ENCODE measurements at places on chromosomes 4 and X.
A peak's percentile ranks its signal among the peaks of the same experiment; 100 is the strongest.

DNA sequence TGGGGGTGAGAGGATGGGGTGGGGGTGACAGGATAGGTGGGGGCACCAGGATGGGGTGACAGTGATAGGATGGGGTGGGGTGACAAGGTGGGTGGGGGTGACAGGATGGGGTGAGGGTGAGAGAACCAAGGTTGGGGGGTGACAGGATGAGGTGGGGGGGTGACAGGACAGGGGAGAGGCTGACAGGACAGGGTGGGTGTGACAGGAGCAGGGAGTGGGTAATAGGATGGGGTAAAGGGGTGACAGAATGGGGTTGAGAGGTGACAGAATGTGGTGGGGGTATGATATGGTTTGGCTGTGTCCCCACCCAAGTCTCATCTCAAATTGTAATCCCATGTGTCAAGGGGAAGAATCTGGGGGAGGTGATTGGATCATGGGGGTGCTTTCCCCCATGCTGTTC lies 26.0 kb downstream of the RNF212 start:
- no peak for DNase-seq

GRCh38 chr4:84913176-84913575 lies 53.3 kb downstream of the WDFY3 start:
- DNase-seq, result no peak

GRCh38 chr4:158856852-158857251 lies 88.0 kb downstream of the FNIP2 start:
- peak; percentile 23 for DNase-seq

GRCh38 chr4:149293046-149293649 lies 522.5 kb downstream of the IQCM start:
- DNase-seq, result no peak

DNA sequence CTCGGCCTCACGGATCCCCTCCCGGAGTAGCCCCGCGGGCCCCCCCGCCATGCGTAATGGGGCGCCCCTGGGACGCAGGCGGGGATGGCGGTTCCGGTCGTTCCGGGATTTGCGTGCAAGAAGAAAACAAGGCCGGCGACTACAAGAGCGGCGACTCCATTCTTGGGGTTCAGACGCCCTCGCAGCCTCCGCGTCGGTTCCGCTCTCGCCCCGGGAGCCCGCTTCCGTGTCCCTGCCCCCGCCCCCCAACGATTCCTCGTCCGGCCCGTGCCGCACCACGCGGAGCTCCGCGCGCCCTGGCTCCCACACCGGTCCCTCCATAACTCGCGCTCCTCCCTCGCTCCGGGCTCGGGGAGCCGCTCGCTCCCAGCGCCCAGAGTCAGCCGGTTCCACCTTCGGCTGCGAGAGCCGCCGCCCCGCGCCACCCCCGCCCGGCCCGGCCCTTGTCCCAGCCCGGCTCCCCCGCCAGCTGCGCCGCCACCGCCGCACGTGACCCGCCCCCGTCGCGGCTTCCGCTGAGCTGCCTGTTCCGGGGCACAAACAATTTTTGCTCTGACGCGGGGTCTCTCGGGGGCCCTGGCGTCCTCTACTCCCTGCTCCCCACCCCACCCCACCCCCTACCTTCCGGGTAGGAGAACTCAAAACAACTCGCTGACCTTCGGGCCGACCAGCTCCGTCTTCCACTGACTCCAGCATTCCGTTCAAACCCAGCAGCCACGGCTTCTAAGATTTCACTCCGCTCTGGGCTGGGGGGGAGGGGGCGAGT lies 78.8 kb upstream of the BCOR start:
- no peak for DNase-seq

DNA sequence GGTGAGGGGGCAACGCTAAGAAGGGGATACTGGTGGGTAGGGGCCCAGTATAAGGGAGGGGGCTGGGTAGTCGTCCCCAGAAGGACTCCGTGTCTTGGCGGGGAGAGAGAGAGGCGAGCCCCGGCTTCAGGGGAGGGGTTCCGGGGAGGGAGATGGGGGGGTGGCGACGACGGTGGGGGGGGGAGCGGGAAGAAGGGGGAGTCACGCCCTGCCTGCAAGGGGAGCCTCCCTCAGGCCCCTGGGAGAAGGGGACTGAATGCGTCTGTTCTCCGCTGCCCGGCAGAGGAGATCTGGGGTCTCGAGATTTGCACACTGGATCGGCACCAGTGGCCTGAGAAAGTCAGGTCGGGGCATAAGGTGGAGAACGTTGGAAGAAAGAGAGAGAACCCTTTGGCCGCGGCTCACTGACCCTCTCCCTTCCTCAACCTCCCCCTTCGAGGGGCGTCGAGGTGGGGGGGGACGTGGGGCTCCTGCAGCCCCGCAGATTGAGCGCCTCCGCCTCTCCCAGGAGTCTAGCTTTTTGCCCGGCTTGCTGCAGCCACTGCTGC lies 609 bp upstream of the BCORL1 start:
- no peak for DNase-seq

DNA sequence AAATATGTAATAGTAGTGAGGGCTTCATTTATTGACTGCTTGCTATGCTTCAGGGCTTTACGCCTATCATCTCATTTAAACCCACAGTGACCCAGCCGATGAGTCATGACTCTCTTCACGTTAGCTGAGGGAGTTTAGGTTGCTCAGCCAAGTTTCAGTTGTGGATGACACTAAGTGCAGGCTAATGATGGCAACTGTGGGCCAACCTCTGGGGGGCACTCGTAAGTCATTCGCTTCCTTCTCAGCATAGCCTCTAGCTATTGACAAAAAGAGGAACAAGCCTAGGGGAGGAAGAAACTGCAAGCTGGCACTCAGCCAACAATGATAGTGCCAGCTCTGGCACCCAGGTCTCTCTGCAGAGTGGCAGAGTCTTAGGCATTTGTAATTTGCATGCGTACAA lies 325.0 kb downstream of the ARHGAP10 start:
- DNase-seq, result no peak

DNA sequence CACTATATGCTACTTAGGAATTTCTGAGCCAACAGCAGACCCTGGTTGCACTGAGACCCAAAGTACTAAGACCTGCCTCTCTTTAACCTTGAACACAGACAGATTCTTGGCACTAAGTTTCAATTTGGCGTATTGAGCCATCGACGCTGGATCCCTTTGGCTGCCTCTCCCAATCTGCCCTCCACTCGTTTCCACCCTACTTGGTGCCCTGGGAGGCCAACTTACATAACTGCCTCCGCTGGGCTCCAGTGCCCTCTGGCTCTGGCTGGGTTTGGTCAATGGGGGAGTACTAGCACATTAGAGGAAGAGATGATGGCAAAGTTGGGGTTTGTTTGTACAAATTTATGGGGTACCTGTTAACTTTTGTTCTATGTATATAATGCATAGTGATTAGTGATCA lies 63.5 kb downstream of the TMEM156 start:
- DNase-seq, result no peak

- no peak for DNase-seq
Measured at GRCh38 chr4:55071951-55072350, 53.4 kb downstream of the KDR start.

DNA sequence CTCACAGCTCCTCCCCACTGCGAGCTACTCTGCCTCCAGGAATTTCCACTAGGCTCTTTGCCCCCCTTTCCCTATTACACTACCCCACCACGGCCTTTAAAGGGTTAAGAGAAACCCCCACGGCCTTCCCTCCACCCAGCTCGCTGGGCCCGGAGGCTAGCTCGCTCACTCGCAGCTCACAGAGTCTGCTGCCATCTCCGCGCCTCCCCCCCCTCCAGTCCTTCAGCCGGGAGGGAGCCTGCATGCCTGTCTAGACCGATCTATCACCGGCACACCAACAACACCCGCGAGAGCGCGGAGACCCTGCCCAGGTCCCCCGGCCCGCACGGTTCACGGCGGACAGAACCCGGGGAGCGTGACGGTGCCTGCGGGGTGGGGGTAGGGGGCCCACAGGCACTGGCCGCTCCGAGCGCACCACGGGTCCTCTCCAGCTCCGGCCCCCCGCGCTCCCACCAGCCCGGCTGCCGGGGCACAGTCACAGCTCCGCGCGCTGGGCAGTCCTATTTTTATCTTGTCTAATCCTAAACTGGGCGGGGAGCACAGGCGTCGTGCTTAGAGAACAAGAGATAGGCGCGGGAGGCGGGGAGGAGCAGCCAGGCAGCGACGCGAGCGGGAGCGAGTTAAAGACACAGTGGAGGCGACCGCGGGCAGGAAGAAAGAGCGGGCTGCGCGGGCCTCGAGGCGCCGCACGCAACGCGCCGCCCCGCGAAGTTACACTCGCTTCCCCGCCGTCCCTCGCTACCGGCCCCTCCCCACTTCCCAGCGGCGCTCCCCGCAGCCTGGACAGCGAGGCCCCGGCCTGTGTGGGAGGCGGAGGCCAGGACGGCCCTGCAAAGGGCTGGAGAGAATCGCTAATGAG lies 3.5 kb downstream of the BCOR start:
- no peak for DNase-seq

DNA sequence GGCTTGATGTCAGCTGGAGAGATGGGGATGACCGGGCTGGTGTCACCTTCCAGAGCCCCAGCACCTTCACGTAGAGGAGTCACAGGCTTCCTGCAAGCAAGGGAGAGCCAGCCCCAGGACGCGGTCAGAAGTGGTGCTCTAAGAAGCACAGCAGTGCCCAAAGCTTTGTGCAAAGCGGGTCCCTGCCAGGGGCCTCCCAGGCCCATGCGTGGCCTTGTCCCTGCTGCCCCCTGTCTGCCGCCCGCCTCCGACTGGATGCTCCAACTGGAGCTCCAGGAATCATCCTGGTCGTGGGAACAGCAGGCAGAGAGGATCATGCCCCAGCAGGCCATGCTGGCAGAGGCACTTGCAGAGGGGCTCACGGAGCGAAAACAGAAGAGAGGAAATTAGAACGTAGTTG lies 40.1 kb upstream of the LRPAP1 start:
- no peak for DNase-seq

DNA sequence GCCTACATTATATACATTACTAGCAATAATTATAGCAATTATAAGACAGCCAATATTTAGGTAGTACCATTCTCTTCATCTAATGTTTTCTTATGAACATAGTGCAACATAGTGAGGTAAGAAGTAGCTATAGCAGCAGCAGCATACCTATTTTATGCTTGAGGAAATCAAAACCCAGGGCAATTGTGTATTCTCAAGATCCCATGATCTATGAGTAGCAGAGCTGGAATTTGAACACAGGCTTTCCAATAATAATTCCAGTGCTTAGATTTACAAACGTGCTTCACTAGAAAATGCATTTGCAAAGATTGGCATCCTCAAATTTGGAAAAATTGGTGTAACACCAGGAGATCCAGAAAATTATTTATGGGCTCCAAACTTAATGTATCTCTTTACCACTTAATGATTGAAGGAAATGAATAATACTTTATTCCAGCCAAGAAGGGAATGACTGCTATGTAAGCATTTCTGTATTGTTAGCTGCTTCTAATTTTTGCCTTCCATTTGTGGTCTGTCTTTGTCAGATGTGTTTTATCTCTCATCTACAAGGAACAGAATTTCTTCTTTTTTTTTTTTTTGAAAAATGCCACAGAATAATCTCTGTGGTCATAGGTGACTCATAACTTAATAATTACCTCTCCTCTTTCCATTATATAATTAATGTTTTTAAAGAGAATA lies 451.1 kb downstream of the ARAP2 start:
- no peak for DNase-seq

GRCh38 chr4:5772528-5773270 lies 61.7 kb downstream of the EVC start:
- no peak for DNase-seq

GRCh38 chr4:9143421-9144080 lies 26.7 kb upstream of the FAM90A26 start:
- DNase-seq, result no peak

GRCh38 chrX:134691453-134691852 lies 33.2 kb upstream of the PLAC1 start:
- DNase-seq, result no peak

DNA sequence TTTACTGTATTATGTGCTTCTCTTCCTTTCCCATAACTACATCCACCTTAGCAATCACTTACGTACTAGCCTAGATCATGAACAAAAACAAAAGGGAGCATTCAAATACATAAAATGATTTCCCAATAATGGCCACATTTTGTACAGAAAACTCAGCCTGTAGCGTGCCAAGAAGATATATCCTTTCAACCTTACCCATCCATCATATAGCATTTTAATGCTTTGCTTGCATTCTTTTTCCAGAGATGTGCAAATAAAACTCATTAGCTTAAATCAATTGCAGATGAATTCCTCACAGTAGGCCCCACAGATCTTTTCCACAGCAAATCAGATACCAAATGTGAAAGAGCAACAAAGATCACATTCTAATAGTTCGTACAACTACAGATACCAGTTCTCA lies 20.8 kb downstream of the GRSF1 start:
- no peak for DNase-seq

GRCh38 chr4:155543126-155543765 lies 123.4 kb upstream of the GUCY1A1 start:
- no peak for DNase-seq

GRCh38 chr4:4789462-4789861 lies 70.0 kb upstream of the MSX1 start:
- no peak for DNase-seq

- no peak for DNase-seq
Measured at GRCh38 chrX:18973527-18974192, 10.3 kb downstream of the PHKA2 start.

GRCh38 chr4:15784959-15785634 lies 7.0 kb downstream of the CD38 start:
- no peak for DNase-seq
